Fibroblast of villous mesenchyme (primary cell): ENCODE measurements at places on chromosomes 7 and 10.

DNA sequence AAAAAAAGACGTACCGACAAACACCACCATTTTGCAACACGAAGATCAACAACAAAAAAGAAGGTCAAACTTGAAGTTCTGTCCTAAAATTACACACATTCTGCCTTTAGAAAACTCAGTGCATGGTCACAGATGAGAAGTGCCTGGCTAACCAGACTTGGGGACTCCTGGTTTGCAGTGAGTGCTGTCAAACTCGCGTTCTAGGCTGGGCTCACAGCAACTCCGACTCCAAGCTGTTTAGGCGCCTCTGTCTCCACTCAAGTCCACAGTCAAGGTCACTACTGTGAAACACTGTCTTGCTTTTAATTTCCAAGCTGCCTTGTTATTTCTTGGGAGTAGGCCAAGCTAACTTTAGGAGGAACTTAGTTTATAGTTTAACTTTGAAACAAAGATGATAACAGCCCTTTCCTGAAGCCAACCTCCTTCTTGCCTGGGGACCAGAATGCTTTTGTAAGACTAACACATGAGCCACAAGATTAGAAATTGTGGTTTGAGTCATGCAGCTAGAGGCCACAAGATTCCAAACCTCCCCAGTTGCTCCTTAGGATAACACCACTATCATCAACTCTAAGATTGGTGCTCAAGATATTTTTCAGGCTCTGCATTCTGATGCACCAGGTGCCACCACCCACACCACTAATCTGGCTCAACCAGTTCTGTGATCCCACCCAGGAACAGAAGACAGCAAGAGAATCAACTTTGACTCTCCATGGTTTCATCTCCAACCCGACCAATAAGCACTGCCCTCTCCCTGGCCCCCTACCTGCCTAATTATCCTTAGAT, 1.1 kb upstream of the DNAAF5 start:
- DNase-seq = peak; percentile 82

- no peak for DNase-seq
Measured at GRCh38 chr10:92265687-92266258, 25.1 kb downstream of the CPEB3 start.

DNA sequence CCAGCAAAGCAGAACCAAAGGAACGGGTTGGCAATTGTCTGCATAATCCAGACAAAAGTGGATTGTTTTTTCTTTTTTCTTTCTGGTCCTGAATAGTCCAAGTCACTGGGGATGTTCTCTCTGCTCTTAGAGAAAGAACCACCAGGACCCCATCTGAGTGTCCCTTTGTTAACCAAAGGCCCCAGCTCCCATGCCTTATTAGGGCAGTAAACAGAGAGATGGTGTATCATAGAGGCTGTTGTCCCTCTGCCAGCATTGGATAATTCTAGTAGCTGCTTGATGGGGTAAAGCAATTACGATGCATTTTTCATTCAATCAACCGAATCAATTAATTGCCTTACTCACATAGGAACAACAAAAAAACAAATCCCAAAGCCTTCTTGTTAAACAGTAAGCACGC, 213.0 kb downstream of the BUB3 start:
- DNase-seq = no peak

DNA sequence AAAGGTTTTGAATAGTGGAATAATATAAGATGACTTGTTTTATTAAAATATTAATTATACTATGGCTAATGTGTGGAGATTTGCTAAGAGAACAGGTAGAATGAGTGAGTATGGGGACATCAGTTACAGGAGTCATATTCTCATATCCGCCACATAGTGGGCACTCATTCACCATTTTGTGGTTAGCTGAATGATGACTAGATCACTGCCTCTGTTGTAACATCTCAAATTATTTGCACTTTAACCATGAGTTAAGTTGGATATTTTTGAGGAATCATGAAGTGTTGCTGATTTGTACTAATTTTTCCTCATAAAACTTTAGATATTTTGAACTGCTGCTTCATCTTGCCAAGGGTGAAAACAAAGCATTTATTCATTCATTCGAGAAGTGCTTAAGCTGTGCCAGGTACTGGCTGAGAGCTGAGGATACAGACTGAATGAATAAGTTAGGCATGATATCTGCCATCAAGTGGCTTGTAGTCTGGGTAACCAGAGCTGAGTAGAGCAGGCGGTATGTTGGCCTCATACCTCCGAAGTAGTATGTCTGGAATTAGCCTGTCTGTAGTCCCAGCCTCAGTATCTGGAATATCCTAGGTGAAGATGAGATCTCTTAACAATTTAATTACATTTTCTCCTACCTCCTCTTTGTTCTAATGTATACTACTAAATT, 100.5 kb downstream of the ZEB1 start:
- no peak for DNase-seq
